ENCODE measurements at places on chromosomes 3 and 15.

DNA sequence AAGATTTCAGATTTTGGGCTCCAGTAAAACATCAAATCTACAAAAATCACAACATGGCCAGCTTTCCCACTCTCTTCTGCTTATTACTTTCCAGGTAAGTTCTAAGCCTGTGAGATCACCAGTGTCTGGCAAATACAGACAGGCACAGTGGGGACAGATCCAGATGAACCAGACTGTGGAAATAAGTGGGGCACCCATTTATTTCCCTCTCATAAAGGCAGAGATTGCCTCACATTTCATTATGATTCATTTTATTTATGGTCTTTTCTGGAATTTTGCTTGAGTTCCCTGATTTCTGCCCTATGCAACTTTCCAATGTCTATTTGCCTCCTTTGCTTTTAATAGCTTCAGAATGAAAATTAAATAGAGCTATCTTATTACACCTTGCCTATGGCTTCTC is 66.8 kb downstream of the GREM1 start:
- DNase-seq: no peak

DNA sequence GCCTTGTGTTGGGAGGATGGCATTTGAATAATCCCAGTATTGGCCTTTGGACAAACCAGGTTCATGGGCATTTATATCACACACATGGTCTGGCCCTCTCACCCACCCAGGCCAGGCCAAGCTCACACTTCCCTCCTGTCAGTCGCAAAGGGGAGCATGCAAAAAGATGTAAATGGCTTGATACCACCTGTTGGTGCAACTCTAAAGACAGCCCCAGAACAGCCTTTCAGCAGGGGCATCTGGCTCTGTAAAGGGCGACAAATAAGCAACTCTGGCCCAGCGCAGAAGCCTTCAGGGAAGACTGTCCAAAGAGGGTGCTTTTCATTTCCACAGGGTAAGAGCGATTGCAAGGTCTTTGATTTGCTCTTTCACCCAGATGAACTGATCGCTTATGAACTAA is 91.8 kb downstream of the USP13 start:
- DNase-seq: no peak

DNA sequence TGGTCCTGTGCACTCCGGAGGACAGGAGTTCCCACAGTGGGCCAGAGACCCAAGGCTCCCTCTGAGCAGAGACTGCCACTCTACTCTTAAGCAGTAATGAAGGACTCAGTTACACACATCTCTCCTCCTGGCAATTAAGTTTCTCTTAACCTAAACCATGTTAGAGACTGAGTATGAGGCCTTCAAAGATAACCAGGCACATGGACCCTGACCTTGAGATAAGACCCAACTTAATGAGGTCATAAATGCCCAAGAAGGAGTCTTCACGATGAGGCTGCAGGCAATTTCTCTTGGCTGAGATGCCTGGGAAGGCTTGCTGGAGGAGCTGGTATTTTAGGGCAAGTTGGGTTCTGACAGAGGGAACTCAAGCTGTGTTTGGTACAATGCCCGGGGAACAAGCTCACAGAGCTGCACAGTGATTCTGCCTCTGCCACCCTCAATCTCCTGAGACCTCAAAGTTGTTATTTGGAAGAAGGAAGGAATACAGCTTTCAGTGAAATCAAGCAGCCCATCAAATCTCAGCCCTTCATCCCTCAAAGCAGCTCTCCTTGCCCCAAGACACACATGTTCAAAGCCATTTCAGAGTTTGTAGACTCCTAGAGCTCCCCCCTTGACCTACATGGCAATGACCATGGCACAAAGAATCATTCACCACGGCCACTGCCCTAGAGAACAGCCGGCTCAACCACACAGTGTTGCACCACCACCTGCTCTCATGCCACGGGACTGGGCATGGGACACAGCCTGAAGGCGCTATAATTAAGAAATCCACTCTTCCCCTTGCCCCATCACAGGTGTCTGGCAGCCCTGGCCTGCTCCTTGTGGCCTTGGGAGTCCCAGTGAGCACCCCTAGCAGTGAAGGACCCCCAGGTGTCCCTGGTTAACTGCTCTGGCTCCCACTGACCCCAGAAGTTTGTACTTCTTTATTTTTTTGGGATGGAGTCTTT is 7.1 kb downstream of the RMDN3 start:
- no peak for DNase-seq

DNA sequence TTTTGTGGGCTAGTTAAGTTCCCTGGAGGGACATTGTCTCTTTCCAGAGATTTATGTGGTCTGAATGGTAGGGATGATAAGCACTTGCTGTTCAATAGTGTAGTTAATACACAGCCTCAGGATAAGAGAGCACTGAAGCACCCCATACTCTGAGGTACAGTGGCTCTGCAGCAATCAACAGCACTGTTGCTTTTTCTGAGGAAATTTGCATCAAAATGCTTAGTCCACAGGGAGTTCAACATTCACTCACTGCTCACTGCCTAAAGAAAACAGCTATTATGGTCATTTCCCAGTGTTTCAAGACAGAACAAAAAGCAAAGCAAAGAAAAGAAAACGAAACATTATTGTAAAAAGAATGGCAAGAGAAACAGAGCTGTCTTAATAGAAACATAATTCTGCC is 441.9 kb downstream of the PLOD2 start:
- DNase-seq: no peak

DNA sequence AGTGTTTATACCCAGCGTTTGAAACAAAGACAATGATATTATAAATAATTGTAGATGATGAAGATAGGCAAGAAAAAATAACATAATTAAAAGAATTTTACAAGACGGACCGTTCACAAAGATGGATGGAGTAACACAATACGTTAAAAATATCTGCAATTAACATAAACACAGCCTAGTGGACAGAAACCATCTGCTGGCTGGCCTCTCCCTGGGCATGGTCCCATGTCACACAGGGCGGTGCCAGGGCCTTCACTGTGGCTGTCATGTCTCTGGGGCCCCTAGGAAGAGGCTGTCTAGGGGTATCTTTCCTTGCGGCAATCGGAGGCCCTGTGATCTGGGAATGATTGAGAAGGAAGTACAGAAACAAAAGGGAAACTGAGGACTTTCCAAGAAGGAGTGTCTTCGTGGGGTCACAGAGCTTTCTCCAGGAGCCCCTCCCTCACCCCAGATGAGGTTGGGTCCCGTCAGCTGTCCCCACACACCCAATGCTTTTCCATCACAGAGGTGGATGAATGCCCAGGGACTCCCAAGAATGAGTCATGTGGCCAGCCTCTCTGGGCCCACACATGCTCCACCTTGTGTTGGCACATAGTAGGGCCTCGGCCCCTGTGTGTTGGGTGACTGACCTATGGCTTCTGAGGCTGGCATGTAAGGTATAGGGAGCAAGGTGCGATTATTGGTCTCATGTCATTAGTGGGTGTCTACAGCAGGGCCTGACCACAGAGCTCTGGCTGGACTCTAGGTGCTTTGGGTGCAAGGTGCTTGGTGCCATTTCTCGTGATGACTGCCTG is 87.1 kb downstream of the DNAJB8 start:
- no peak for DNase-seq

- no peak for DNase-seq
Measured at GRCh38 chr3:16499351-16499750, 14.1 kb downstream of the RFTN1 start.

- no peak for DNase-seq
Measured at GRCh38 chr3:161838021-161838420, 341.4 kb downstream of the OTOL1 start.

- no peak for DNase-seq
Measured at GRCh38 chr3:72288955-72289691, 504.2 kb upstream of the PROK2 start.

DNA sequence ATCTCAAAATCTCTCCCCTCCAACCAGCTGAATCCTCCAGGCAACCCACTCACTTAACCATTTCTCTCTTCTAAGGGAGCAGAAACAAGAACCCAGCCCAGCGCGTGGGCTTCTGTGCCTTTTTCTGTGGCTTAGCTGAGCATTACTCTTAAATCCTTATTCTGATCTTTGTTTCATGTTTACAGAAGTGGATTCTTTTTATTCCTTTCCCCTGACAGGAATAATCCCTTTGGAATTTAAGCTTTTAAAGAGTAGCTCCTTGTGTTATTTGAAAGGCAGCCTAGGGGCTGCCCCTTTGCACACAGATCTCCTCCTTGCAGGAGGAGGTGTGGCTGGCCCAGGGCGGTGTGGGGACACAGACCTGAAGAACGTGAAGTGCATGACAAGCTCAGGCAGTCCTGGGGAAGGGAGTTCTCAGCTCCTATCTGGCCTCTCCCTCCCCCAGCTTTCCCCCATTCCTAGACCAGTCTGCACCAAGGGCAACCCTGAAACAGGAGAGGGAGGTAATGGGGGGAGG is 77.1 kb upstream of the UBE2E1 start:
- no peak for DNase-seq

DNA sequence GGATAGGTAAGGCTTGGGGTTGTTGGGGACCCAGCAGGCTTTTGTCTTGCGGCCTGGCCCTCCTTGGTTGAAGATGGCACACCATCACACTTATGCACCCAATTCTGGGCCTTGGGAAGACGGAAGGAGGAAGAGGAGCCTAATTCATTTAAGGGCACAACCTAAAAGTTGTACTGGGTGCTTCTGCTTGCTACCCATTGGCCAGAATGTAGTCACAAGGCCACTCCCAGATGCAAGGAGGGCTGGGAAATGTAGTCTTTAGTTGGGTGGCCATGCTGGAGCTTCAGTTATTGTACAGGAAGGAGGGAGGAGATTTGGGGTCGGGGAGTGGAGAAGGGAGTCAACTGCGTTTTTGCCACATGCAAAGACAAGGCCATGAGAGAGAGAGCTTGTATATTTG is 109.2 kb downstream of the TMEM266 start:
- DNase-seq: no peak

DNA sequence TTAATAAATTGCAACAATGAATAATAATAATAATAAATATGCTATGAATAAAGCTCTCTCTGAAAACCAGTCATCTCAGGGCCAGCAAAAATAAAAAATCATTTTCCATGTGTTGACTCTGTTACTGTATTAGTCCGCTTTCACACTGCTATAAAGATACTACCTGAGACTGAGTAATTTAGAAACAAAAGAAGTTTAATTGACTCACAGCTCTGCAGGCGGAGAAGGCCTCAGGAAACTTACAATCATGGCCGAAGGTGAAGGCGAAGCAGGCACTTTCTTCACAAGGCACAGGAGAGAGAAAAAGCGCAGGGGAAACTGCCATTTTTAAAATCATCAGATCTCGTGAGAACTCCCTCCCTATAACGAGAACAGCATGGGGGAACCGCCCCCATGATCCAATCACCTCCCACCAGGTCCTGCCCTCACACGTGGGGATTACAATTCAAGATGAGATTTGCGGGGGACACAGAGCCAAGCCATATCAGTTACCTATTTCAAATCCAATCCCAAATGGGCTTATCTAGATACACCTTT is 224.1 kb downstream of the IGSF11 start:
- no peak for DNase-seq

- DNase-seq: no peak
Measured at GRCh38 chr3:23189187-23189586, 13.9 kb upstream of the UBE2E2 start.

GRCh38 chr3:55660642-55661041 is 173.5 kb upstream of the WNT5A start:
- DNase-seq: no peak

GRCh38 chr3:106827515-106828213 is 549.6 kb upstream of the CCDC54 start:
- DNase-seq: no peak

- no peak for DNase-seq
Measured at GRCh38 chr3:184812662-184813042, 686 bp downstream of the VPS8 start.

DNA sequence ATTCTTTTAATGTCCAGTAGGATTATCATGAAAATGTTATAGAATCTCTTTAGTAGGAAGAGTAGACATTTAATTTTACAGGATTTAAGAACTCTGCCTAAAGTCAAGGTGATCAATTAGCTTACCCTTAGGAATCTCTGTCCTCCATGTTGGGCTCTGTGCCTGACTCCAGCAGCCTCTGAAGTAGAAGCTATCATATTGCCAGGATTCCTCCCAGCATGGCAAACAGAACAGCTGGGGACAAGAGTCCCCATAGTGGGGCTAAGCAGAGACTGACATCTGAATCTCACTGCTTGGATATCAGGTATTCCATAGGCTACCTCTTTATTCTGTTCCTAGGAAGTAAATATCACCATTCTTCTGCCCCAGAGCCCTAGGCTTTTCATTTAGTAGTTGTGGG is 1.5 kb downstream of the SLC15A2 start:
- DNase-seq: no peak

- no peak for DNase-seq
Measured at GRCh38 chr3:102174312-102174712, 260.5 kb upstream of the ZPLD1 start.

DNA sequence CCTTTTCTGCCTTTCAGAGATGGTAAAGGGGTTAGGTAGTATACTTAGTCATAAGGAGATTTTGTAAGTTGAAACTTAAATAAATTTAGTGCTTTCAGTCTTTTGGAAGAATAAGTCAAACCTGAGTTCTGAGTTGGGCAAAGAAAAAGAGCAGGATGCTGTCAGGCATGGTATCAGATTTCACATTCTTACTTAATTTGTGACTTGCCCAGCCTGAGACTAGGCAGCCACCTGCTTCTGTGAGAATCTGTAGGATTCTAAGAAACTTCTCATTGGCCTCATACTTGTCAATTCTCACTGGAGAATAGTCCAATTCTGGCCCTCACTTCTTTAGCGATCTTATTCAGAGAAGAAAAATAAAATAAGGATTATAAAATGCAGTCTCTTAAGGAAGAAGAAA is 577.5 kb downstream of the DIPK2A start:
- no peak for DNase-seq

- DNase-seq: no peak
Measured at GRCh38 chr15:38651328-38652038, 86.9 kb upstream of the RASGRP1 start.

GRCh38 chr3:172066880-172067796 is 27.8 kb downstream of the FNDC3B start:
- DNase-seq: no peak

GRCh38 chr15:61661791-61662190 is 398.5 kb downstream of the VPS13C start:
- no peak for DNase-seq

GRCh38 chr3:278300-279064 is 81.9 kb downstream of the CHL1 start:
- no peak for DNase-seq

DNA sequence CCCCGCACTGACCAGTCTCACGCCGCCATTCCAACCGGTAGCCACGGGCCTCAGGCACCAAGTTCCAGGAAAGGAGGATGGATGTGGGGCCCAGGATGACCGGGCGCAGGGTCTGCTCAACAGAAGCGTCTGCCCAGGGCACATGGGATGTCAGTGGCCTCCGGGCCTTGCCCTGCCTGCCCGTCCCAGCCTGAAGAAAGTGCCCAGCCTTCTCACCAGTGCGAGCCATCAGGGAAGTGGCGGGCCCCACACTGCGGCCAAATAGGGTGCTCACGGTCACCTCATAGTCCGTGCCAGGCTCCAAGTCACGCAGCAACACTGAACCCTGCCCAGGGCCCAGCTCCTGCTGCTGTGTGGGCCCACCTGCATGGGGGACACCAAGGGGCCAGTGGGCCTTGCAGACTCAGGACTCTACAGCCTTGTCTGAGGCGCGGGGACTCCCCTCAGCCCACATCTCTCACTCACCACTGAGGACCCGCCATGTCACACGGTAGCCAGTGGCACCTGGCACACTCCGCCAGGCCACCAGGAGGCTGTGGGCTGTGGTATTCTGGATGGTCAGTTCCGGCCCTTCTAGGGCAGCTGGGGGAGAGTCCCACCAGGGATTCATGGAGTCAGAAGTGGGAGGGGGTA is 3.1 kb downstream of the COL7A1 start:
- no peak for DNase-seq

- DNase-seq: no peak
Measured at GRCh38 chr3:53716998-53717397, 129.2 kb downstream of the CHDH start.

All from stimulated activated CD8-positive, alpha-beta memory T cell treated with anti-CD3 and anti-CD28 coated beads, Interleukin-15, amount 100 ng/mL, for 48 hours (primary cell).